ENCODE measurements at places on chromosomes 4 and X.

GRCh38 chr4:156496797-156497196 lies 474.8 kb downstream of the PDGFC start:
- no peak for DNase-seq

- no peak for DNase-seq
These were observed 80.5 kb downstream of the ARHGAP6 start for GRCh38 chrX:11585174-11585573.

DNA sequence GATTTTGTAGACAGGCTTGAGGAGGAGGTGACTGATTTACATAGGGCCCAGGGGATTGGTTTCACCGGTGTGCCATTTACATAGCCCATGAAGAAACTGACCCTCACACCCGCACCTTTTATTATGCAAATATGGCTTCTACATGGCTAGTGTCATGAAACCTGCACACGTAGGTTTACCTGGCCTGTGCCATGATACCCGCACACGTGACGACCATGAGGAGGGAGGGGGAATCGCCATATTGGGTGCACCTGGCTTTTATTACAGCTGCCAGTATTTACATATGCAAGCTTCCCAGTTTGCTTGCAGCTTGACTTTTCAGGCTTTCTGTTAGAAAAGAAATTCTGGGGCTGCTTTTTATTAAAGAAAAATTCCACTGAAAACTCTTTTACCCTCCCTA lies 359.7 kb downstream of the ADAM29 start:
- DNase-seq: no peak

DNA sequence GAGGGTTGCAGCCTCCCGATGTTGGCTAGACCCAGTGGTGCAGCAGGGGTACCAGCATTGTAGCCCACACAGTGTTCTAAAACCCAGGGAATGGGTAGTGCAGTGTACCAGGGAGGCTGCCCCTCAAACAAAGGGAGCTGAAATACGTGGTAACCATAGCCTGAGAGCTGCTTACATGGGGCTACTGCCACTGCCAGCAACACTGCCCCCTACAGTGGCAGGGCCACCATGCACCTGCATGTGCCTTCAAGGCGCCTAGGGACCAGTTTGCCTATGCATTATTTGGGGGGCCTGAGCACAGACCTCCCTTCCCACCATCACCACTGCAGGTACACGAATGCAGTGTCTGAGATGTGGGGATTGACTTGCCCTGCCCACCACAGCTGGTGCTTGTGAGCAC lies 21.0 kb upstream of the BMP15 start:
- no peak for DNase-seq
